CD4-positive, alpha-beta T cell treated with Interleukin-1 beta for 1 hour (primary cell): ENCODE measurements at places on chromosomes 1 and 21.

DNA sequence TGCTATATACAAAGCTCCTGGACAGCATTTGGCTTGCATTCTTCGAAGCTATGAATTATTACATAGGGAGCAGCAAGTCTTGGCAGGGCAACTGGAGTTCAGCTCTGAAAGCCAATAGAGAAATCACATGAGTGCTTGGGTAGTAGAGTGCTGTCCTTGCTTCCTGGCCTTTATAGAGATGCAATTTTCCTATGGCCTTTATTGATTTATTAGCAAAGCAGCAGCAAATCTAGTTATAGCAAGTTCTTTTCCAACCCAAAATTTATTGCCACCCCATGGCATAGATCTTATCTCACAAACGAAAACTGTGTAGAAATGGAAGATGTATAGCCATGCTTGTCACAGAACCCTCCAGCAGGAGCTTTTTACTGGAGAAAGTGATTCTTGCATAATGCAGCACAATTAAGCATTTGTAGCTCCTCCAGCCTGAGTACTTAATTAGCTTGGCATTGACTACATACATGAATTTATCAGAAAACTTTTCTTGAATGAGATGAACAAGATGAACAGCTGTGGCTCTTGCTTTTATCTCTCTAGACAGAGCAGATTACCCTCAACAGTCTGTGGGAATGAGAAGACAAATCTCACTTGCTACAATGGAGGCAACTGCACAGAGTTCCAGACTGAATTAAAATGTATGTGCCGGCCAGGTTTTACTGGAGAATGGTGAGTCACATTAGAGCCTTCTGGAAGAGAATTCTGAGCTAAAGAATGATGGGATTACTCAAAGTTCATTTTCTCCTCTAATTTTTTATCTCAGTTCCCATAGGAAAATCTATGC lies 170.1 kb downstream of the CRB1 start:
- no peak for DNase-seq

- no peak for DNase-seq
Measured at GRCh38 chr1:198088360-198089071, 68.3 kb upstream of the NEK7 start.

- DNase-seq, result no peak
Measured at GRCh38 chr1:204065174-204065985, 7.5 kb upstream of the SOX13 start.

DNA sequence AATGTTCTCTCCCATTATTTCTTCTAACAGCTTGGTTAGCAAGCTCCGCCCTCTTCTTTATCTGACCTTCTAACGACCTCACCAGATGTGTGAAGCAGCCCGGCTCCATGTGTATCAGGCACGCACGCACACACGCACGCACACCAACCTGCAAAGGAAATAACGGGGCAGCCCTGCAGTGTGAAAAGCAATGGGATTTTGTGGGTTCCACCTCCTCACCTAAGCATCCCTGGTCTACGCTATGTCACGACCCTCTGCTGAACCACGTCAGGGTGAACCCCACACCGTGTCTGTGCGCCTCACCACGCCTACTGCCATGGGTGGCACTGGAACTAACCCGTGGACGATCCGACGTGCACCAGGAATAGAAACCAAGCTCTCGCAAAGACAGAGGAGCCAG lies 10.4 kb downstream of the SSU72 start:
- DNase-seq, result no peak

GRCh38 chr21:22758478-22758877 lies 1760.3 kb downstream of the NCAM2 start:
- DNase-seq, result no peak

DNA sequence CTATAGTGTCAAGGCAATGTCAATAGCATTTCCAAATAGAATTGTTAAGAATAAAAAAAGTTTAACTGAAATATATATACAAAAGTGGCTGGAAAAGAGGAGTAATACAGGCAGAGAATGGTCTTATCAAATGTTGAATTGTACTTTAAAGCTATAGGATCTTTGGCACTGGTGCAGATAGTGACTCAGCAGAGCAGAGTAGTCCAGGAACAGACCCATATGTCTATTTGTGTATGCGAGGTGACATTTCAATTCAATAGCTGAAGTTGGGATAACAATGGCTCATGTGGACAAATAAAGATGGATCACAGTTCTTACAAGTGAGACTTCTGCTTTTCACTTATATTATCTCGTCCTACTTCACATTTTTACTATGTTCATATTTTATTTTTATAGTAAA lies 543.0 kb upstream of the B3GALT2 start:
- no peak for DNase-seq

DNA sequence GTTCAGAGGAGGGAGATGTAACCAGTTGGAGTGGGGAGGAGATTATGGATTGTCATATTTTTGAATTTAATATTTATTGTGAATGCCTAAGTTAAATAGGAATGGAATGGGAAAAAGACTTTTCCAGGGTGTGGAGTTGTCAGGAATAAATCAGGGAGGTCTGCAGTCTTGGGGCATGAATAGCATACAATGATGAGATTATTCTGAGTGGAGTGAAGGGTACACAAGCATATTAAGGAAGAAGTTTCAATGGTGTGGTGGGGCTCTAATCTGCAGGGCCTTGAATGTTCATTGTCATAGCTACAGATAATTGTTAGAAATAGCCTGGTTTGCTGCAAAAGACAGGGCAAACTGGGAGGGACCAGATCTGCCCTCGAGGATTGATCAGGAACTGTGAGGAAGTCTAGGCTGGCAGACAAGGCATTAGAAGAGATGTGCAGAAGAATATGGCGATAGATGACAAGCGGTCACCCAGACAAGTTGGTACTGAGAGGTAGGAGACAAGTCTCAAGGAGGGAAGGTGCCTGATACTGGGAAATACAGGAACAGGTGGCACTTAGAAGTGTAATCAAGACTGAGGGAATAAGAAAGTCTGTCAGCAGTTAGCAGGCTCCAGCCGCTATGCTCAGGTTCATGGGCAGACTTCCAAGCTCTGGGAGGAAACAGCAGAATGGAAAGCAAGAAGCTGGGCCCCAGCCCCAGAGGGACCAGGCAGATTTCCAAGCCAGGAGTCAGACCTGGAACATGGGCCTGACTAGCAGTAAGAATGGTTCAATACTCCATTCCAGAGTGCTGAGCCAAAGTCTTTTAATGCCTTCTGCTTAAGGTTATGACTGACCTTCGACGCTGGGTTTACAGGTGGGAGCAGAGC lies 20.9 kb upstream of the RGL1 start:
- DNase-seq, result no peak

DNA sequence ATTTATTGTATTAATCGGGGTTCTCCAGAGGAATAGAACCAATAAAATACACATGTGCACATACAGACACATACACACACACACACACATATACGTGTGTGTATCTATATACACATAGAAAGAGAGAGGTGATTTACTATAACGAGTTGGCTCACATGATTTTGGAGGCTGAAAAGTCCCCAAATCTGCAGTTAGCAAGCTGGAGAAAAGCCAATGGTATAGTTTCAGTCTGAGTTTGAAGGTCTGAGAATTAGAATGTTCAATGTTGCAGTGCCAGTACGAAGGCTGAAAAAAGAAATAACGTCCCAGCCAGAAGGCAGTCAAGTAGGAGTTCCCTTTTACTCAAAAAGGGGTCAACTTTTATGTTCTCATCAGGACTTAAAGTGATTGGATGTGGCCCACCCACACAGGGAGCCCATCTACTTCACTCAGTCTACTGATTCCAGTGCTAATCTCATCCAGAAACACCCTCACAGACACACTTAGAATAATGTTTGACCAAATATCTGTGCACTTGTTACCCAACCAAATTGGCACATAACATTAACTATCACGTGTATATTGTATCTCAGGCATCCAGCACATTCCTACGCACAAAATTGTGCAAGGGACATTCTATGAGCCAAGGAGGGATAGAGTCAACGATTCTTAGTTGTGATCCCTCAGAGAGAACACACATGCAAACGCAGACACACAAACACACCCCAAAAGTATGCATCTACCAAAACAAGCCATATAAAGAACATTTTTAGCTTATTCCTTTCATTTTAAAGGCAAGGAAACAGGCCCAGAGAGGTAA lies 195.5 kb upstream of the DUSP10 start:
- no peak for DNase-seq

DNA sequence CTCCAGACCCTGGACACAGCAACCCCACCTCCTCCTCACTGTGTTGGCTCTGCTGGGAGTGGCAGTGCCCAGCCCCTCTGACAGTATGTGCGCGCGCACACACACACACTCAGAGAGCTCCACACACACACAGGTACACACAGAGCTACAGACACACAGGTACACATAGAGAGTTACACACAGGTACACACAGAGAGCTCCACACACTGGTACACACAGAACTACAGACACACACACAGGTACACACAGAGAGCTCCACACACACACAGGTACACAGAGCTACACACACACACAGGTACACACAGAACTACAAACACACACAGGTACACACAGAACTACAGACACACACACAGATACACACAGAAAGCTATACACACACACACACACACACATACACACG lies 6.3 kb upstream of the PRKCZ start:
- no peak for DNase-seq

DNA sequence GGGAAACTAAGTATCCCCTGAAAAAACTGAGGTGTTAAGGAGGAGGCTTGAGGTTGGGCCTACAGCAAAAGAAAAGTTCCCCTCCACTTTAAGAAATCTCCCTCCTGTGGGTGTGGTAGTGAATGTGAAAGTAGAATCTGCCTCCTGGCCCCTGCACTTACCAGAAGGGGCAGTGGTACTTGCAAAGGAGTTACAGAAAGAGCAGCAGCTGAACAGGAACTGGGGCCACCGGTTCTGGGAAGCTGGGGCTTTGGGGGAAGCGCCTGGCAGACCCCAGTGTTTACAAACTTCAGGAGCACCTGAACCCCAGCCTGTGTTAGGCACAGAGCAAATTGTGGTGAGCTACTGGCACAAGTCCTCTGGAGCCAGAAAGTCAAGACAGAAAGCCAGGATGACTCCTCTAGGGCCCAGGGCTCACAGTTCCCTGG lies 250.2 kb upstream of the FGGY start:
- peak; percentile 59 for DNase-seq

- no peak for DNase-seq
Measured at GRCh38 chr1:219790834-219791615, 137.3 kb downstream of the SLC30A10 start.

GRCh38 chr1:78088015-78088414 lies 42.2 kb downstream of the GIPC2 start:
- no peak for DNase-seq

GRCh38 chr1:235708390-235708962 lies 58.9 kb upstream of the GNG4 start:
- no peak for DNase-seq

GRCh38 chr1:162281426-162281825 lies 95.2 kb downstream of the SPATA46 start:
- DNase-seq, result no peak

GRCh38 chr21:45227735-45228134 lies 60.0 kb downstream of the POFUT2 start:
- no peak for DNase-seq

DNA sequence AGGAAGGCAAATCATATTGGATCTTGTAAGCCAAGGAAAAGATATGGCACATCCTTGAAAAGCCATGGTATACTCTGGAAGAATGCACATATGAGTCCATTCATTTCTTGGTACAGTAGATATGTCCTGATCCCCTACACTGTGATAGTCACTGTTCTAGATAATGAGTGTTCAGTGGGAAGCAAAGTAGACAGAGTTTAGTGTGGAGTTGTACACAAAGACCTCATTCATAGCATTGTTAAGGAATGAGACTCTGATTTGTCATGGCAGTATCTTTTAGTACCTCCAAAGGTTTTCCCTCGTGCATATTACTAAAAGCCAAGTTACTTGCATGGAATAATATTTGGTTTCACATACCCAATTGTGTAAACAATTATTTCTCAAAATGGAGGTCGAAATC lies 204.7 kb downstream of the NFIA start:
- no peak for DNase-seq

GRCh38 chr1:94434365-94435045 lies 16.3 kb downstream of the ABCD3 start:
- DNase-seq, result no peak

- no peak for DNase-seq
Measured at GRCh38 chr1:169300854-169301253, 66.7 kb downstream of the NME7 start.

DNA sequence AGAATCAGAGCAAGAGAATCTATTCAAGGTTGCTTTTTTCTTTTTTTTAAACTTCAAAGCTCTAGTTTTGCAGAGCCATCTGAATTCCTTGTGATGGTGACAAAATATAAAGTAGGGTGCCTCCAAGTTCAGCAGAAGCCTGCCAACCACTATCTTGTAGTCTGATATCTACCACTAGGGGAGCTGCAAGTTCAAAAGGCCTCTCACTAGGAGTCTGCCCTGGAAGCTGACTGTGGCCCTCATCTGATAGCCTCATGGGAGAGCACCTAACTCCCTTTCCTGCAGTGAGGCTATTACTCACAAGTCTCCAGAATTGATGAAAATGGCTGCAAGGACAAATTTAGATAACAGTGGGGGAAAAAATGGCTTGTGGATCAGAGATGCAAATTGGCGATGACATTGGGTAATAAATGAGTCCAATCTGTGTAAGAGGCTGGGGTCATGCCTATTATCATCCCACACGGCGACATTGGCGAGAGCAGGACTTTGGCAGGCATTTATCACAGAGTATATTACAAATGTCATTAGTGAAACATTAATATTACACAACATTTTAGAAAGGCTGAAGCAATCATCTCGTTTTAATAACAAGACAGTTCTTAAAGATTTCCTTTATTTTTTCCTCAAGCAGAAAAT lies 10.7 kb upstream of the ZP4 start:
- no peak for DNase-seq

GRCh38 chr1:33713058-33713877 lies 150.6 kb upstream of the HMGB4 start:
- no peak for DNase-seq

- no peak for DNase-seq
Measured at GRCh38 chr1:67787746-67788145, 45.5 kb downstream of the GNG12 start.

GRCh38 chr21:33411949-33412430 lies 8.8 kb downstream of the IFNGR2 start:
- no peak for DNase-seq

DNA sequence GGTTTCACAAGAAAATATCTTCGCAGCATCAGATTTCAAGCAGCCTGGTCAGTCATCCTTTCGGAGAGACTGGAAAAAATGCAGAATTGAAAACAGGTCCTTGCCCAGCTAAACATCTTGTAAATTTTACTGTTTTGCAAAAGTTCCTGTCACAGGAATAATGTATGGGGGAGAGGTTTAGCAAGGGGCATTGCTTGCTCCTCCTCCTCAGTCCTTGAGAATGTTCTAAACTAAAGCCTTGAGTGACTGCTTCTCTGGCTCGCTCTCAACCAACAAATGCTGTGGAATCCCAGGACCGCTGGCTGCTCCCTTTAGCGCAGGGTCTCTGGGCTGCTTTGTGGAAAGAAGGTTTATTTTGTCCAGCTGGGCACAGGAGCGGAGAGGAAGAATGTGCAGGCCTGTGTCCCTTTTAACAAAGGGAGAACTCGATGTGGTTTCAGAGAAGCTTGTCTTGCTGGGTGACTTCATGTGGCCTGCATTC lies 33.6 kb upstream of the FHAD1 start:
- DNase-seq, result no peak

DNA sequence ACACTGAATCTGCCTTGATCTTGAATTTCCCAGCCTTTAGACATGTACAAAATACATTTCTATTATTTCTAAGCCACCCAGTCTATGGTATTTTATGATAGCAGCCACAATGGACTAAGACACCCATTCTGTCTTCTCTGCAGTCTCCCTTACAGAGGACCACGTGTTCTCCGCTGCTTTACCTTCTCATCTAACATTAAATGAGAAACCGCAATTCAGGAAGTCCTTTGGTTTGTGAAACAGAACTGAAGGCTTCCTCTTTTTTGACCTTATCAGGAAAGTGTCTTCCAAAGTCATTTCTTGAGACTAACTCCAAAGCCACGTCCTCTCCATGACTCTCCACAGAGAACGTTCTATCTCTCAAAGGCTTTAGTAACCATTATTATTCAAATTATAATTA lies 560.1 kb downstream of the OMA1 start:
- no peak for DNase-seq
